ENCODE measurements at places on chromosomes 16 and 17.

DNA sequence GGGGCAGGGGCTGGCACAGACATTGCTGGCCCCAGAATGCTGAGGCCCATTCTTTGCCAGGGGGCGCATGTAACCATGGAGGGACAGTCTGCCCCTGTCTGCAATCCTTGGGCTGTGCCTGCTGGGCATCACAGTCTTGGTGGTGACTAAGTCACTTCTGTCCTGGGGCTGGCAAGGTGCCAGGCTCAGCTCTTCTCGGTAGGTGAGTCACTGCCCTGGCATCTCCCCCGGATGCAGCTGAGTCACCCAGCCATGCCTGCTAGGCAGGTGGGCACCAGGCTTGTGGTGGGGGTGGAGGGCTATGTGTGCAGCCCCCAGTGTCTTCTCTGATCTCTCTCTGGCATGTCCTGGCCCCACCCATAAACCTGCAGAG is 5.6 kb downstream of the RARA start:
- peak; percentile 86 for DNase-seq

GRCh38 chr17:75133001-75133400 is 1.5 kb upstream of the NT5C start:
- DNase-seq: no peak

DNA sequence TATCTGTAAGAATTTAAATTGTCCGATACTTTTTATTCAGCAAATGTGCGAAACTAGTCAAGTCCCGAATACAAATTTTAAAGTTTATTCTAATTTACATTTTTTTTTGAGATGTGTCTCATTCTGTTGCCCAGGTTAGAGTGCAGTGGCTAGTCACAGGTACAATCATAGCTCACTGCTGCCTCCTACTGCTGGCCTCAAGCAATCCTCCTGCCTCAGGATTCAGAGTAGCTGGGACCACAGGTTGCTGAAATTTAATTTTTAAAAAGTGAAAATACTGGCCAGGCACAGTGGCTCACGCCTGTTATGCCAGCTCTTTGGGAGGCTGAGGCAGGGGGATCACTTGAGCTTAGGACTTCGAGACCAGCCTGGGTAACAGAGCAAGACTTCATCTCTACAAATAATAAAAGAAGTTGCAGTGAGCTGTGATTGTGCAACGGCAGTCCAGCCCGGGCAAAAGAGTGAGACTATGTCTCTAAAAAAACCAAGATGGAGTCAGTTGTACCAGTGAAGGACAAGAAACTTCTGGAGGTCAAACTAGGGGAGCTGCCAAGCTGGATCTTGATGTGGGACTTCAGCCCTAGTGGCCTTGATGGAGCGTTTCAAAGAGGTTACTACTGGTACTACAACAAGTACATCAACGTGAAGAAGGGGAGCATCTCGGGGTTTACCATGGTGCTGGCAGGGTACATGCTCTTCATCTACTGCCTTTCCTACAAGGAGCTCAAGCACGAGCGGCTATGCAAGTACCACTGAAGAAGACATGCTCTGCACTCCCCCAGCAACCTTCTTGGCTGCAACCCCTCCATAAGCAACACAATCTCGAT is 5.6 kb downstream of the POLG2 start:
- no peak for DNase-seq

- DNase-seq: no peak
Observed at GRCh38 chr17:71032746-71033273, 863.5 kb downstream of the KCNJ2 start.

- DNase-seq: peak; percentile 72
Observed at GRCh38 chr17:75632863-75633485, at the start of gene SMIM5. TSS of gene SMIM5 (plus strand) at chr17:75633434. CDS start at chr17:75640202, 6,768 bp downstream.

DNA sequence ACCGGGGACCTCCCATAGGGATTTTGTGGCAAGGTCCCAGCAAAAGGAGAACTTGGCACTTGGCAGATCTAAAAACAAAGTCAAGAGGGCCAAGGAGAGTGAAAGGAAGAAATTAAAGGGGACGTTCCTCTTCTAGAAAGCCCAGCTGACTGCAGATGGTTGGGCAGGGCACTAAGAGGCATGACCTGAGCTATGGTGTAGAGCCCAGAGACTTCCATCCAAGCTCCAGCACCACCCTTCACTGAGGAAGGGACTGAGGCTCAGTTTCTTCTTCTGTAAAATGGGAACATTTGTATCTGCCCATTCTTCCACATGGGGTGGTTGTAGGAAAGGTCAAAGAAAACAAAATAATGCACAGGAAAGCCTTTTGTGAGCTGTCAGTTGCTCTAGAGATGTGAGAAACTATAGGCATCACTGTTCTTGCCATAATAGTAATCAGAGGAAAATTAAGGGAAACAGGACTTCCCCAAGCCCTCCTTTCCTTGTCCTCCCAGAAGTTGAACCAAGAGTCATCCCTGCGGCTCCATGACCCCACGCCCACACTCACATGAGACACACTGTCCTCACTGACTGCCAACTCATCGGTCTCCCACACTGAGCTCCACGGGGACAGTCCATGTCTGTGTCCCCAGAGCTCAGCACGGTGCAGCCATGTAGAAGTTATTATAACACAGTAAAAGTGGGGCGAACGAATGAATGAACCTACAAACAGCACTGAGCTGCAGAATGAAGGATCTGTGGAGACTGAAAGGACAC is 10.4 kb downstream of the CD300LF start:
- no peak for DNase-seq

GRCh38 chr16:85123891-85124635 is 11.8 kb upstream of the CIBAR2 start:
- DNase-seq: no peak

GRCh38 chr17:81814748-81815645 is 11.0 kb downstream of the GCGR start:
- DNase-seq: no peak

GRCh38 chr17:2233441-2233947 is 70.1 kb downstream of the SMG6 start:
- DNase-seq: no peak

GRCh38 chr17:50731575-50732460 is 12.4 kb downstream of the LUC7L3 start:
- DNase-seq: no peak

DNA sequence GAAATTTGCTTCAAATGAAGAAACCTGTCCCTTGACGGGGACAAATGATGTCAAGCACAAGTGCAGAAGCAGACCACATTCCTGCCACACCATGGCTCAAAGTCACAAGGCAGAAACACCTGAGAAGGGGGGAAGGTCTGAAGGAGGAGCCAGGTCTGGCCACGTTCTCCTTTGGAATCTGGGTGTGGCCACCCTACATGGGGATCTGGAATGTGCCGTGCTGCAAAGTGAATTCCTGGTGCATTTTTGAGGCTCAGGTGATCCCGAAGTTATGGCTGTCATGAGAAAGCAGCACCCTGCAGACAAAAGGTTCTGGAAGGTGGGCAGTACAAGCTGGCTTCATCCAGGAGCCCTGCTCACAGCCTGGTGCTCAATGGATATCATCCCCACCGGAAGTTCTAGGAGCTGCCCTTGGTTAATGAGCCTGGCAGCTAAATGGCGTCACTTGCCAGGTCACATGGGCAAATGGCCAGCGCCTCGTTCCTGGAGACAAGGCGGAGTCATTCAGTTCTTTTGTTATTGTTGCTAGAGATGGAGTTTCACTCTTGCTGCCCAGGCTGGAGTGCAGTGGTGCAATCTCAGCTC is 20.1 kb upstream of the ADCY9 start:
- DNase-seq: no peak

DNA sequence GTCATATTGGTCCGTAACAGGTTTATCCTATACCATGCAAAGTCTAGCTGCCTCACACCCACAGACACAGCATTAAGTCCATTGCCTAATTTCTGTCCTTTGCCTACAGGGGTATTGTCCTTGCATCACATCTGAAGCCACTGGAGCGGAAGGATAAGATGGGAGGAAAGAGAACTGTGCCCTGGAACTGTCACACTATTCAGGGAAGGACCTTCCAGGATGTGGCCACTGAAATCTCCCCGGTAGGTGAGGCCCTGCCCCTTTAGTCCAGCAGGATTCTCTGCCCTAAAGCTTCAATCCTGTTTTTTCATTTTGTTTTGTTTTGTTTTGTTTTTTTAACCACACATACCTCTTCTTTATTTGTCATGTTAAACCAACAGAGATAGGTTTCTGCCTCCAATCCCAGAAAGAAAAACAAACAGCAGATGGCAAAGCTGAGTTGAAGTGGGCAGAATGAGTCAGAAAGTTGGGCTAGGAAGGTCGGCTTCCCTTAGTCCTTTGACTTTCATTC is 2.2 kb upstream of the EFTUD2 start:
- DNase-seq: no peak

GRCh38 chr17:36727577-36727976 is 126.2 kb downstream of the MRM1 start:
- no peak for DNase-seq

DNA sequence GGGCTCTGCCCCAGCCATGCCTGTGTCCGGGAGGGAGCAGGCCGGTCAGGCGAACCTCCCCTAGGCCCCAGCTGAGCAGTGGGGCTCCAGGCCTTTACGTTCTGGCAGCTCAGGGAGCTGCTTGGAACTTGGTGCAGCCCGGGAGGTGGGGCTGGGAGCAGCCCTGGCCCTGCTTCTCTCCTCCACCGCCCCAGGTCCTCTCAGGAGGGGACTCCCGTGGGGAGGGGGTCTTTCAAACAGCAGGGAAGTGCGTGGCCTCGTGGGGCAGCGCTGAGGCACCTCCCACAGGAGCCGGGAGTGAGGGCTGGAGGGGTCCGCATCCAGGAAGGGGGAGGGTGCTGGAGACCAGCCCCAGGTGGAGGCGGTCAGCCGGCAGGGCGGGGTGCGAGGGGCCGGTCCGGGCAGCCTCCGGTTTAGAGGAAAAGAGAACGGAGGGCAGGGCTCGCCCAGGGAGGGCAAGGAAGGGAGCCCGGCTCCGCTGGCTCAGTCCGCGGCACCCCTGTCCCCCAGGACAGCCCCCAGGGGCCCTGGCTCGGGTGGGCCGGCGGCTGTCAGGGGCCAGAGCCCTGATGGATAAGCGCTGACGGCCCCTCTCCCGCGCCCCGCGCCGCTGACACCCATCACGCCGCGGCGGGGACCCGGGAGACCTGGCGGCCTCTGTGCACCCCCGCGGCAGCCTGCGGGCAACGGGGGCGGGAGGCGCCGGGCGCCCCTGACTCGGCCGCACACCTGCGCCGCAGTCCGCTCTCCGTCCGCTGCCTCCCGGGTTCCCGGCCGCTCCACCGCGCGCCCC is 587 bp upstream of the PRR35 start:
- DNase-seq: no peak

DNA sequence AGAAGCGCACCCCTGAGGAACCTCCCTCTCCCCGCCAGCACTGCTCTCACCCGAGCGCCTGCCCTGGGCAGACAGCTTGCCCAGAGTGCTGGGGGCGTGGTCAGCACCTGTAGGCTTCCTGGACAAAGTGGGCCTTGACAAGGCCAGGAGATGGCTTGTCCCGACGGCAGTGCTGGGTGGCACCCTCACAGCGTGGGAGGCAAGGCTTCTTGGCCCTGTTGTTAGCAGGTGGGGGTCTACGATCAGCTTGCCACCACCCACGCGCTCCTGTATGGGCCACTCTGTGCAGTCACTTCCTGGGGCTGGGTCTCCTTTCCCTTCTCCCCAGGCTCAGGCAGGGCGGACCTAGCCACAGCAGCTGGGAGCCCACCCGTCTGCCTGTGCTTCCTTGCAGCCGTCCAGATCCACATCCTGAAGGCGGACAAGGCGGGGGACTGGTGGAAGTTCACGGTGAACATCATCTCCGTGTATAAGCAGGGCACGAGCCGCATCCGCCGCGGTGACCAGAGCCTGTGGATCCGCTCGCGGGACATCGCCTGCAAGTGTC is 218.0 kb downstream of the NTN1 start:
- DNase-seq: no peak

DNA sequence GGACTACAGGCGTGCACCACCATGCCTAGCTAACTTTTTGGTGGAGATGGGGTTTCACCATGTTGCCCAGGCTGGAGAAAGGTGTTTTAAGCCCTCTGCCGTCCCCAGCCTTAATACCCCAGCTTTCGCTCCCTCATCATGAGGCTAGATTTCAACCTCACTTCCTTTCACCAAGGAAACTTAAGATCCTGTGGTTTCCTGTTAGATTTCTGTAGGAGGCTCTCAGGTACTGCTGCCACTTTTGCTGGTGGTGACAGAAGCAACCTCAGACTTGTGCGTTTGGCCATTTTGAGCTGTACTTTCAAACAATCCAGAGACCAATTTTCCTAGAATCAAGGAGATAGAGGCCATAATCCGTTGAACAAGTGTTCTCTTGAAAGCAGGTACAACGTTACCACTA is 36.2 kb downstream of the MPHOSPH6 start:
- no peak for DNase-seq

- no peak for DNase-seq
Observed at GRCh38 chr17:37568350-37569053, 40.7 kb downstream of the SYNRG start.

- no peak for DNase-seq
Observed at GRCh38 chr17:57475796-57476195, 219.5 kb downstream of the MSI2 start.

GRCh38 chr17:46117117-46117516 is 76.1 kb downstream of the KANSL1 start:
- no peak for DNase-seq

GRCh38 chr17:62110923-62111484 is 45.9 kb upstream of the MED13 start:
- DNase-seq: no peak

- no peak for DNase-seq
Observed at GRCh38 chr16:82756283-82756599, 129.5 kb downstream of the CDH13 start.
